ENCODE measurements at places on chromosomes 7 and 10. TPM values are rescaled to one million over a fixed set of nuclear protein-coding genes. Genes with fewer than 3 reads are reported as not detected.

DNA sequence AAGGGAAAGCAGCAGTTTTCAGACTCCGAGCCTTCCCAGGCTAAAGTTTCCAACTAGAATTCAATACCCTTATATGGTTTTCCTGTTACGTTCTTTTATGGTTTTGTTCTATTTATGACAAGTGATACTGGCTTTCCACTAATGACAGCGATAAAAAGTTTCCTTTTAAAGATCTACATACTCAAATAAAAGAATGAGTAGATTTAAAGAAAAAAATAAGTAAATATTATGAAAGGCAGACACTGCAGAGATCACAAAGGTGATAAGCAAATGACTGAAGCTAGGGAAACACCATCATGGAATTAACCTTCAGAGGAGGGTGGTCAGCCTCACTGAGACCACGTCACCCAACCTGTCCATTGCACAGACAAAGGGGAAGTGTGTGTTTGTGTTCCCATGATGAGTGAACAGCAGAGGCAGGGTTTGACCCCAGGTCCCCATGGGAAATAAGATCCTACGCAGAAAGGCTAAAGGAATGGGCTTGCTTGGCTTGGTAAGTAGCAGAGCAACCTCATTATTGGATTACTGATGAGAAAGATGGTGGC lies 4.0 kb downstream of the VSIR start:
- no peak for DNase-seq

GRCh38 chr7:149787428-149788299 lies 14.3 kb upstream of the ZNF467 start:
- no peak for DNase-seq

DNA sequence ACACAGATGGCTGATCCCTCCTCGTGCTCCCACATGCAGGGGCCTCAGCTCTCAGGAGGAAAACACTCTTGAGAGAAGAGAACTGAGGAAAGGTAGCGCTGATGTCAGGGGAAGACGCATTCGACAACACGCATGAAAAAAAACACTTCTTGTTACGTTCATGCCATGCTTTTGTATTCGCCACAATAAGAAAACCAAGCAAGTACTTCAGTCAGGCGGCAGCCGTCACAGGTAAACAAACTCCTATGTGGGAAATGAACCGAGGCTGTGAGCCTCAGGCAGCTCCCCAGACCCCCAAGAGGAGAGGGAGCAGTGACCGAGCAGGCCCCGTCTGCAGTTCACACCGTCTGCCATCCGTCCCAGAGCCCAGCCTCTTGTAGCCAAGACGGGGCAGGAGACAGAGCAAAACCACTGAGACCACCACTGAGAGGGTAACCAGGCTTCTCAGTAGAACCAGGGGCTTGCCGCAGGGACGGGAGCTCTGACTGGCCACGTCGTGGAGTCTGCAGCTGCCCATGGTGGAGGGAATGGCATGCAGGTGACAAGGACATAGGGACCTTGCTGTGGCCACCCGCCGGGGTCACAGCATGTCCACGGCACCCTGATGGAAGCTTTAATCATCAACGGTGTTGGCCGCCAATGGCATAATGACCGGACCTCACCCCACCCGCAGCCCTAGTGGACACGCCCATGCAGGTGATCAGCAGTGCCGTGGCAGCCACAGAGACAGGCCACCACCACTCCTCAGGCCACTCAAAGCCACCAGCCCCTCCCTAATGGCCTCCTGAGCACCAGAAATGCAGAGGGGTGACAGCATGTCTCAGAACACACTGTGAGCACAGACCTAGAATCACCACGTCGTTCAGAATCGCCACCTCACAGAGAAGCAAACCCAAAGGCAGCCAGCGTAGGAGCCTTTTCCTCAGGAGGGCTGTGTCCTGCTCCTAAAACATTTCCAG lies 304.3 kb downstream of the PTPRN2 start:
- DNase-seq, result no peak

DNA sequence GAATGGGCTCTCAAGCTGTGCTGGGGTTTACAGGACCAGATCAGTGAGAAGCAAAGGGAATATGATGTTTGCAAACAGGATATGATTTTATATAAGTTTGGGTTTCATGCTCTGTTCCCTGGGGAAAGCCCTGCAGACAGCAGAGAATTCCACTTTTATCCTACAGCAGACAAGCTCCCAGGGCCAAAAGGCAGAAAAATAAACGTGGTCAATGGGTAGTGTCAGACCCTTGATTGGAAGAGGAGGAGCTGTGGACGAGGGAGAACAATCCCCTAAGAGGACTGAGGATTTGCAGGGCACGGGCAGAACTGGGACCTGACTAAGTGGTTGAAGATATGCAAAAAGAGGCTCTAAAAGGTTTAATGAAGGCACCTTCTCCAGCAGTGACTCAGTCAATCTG lies 275.3 kb downstream of the HDAC9 start:
- no peak for DNase-seq

ZEB1 gene
- 25.2 TPM for polyA plus RNA-seq
